Nasal cavity respiratory epithelium epithelial cell of viscerocranial mucosa (primary cell): ENCODE measurements at places on chromosomes 6 and 20. TPM values are rescaled to one million over a fixed set of nuclear protein-coding genes. Genes with fewer than 3 reads are reported as not detected.

Gene PSORS1C2
- not detected in 2 replicates for total RNA-seq

Gene SPTLC3
- total RNA-seq, result 4.1 and 7.3 TPM in 2 replicates

Gene OOEP
- total RNA-seq, result 0.14 TPM in 1 of 2 replicates, not detected in the other

Gene SLC22A16
- total RNA-seq, result not detected in 2 replicates

Gene HLA-DQA2
- not detected in 2 replicates for total RNA-seq
